HFFc6 (cell line): ENCODE measurements at places on chromosomes 6 and 20.

DNA sequence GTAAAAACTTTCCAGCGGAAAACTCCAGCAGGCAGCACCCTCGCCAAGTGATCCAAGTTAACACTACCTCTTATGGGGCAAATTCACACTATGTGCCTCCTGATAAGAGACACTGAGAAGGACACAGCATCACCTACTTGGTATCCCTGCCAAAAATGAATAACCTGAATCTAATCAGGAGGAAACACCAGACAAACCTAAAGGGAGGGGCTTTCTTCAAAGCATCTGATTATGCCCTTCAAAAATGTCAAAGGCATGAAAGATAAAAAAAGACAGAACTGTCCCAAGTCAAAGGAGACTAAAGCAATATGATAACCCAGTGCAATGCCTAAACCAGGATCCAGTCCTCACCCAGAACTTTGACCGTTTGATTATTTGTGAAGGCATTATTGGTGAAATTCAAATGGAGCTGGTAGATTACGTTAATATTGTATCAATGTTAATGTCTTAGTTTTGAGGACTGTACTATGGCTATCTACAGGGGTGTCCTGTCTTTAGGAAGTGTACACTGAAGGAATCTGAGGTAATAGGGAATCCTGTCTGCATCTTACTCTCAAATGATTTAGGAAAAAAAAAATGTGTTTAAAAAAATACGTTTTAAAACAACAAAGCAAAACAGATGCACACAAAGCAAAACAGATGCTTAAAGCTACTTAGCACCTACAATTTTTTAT is 8.3 kb downstream of the TBC1D7 start:
- DNase-seq, result no peak

DNA sequence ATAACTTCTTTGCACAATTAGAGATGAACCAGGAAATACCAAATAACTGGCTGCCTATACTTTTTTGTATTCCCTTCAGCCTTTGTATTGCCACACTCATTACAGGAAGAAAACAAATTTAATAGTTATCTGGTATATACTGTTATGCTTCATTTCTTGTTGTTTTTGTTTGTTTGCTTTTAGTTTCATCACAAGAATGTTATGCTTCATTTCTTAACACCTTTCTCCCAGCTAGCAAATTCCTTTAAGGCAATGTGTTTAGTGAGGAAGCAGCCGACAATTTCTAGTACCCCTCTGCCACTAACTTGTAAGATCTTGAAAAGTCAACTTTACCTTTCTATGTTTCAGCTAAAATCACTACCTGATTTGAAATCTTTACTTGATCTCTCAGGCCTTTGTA is 1.4 kb downstream of the NCOA6 start:
- DNase-seq, result no peak

DNA sequence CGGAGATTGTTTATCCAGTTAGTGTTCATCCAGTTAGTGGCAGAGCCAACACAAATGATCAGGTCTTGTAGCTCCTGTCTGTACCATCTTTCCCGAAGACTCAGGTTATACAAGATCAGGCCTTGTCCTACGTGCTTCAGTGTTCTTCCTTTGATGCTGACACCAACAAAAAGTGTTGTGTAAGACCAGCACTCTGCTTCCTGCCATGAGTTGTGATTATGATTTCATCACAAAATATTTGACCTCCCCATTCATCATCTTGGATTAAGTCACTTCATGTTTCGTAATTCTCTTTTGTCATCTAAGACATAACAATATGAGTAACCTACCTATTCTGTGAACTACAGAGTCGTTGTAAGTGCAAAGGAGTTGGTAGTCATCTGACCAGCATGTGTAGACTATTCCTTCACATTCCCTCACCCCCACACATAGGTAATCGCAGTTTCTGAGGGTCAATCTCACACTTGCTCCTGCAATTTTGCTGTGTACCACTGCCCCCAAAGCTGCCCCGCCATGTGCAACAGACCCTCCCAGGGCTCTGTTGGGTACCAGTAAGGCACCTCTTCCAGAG is 135.6 kb upstream of the SLC22A23 start:
- peak; percentile 87 for DNase-seq

DNA sequence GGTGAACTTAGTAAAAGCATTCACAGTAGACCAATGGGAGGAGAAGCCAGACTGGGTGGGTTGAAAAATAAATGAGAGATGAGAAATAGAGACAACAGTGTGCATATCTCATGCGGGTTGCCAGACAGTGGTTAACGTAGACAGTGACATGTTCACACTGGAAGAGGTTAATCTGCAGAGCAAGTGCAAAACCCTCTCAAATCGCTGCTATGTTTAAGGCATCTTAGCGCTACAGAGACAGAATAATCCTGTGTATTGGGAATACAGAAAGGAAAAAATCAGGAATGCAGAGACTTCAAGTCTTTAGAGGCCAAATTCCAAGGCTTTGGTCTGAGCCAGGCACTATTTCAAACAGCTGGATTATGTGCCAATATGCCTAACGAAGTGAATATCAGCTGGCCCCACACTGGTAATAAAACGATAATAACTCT is 107.1 kb downstream of the TSHZ2 start:
- no peak for DNase-seq

DNA sequence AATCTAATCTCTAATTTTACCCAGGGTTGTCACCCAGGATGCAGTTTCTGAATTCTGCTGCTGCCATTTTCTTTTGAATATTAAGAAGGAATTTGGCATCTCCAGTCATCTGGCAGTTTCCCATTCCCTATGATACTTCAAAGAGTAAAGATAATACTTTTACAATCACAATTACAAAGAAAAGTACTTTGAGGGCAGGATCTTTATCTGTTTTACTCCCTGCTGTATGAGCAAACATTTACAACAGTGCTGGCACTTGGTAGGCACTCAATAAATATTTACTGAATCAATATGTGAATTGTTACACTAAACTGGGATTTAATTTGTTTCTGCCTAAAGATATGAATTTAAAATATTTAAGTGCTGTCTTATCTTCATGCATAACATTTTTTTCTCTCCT is 224.9 kb downstream of the EPHA7 start:
- DNase-seq, result no peak

DNA sequence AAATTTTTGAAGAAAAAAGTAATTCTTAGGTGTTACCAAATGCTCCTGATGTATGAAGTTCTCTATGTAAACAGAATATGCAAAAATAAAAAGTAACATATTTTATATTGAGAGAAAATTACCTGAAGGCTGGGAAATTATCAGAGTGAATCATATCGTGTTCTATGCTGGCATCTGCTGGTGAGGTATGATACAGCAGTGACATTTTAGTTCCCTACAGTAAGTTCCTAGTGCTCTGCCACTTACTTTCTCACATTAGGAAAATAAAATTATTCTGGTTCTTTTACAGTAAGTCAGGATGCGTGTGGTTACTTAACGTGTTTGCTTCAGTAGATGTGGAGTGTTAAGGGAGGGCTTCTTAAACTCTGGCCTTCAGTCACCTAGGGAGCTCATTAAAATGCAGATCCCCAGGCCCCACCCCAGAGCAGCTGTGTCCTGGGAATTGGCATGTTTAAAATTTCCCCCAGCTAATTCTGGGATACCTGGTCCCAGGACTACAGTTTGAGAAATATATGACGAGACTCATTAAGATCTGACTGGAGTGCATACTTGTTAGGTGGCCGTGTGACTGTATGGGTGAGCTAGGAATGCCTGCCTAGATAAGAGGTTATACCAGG is 3.2 kb downstream of the ACTR5 start:
- DNase-seq, result no peak

DNA sequence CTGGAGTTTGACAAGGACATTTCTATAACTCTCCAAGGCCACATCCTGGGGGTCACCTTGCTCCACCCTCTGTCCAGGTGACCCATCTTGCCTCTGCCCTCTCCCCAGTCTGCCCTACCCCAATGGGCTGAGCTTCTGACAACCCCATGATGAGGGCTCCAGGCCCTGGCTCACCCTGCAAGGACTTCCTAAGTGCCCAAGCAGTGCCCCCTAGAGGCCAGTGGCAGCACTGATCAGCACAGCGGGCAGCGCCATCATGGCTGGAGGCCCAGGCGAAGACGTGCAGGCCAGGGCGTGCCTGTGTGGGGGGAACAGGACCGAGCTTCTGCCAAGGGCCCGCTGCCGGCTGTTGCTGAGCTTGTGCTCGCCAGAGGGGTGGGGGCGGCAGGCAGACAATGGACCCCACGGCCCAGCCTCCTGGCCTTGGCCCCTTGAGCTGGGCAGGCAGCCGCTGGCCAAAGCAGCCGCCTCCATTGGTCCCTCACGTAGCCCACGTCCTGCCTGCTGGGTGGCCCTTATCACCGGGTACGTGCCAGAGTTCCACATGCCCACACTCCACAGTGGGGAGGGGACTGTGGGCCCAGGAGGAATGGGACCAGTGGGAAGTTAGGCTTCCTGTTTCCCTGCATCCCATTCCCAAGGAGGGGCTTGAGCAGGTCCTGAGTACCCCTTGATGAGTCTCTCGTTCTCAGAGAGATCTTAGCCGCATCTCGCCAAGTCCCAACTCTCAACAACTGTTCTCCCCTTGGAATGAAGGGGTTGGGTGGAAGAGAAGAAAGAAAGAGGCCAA is 64.3 kb downstream of the MRPL14 start:
- no peak for DNase-seq

DNA sequence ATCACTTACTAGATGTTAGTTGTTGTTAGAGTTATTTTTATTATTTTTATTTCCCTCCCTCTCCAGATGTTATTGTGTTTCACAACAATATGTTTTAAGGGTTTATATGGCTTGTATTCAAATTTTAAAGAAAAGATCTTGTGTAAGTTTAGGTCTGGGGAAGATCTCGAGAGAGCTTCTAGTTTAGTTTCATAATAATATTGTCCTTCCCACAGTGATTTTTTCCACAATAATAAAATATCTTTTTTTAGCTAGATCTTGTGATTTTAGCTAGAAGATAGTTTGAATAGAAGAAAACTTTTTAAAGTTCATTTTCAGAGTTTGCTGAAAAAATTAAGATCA is 55.0 kb downstream of the ADGRG6 start:
- DNase-seq, result no peak

DNA sequence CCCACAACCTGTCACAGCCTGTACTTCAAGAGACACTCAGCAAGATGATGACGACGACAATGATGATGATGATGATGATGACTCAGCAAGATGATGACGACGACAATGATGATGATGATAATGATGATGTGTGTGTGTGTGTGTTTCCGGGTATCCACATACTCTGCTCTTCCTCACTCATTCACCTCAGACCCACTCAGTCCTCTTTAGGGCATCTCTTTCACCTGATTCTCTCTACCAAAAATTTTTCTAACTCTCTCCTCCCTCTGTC is 1.2 kb upstream of the EIF6 start:
- DNase-seq, result no peak

GRCh38 chr6:79750806-79751205 is 119.7 kb downstream of the SH3BGRL2 start:
- no peak for DNase-seq

- DNase-seq, result no peak
Measured at GRCh38 chr20:59790346-59790745, 143.1 kb downstream of the SYCP2 start.

DNA sequence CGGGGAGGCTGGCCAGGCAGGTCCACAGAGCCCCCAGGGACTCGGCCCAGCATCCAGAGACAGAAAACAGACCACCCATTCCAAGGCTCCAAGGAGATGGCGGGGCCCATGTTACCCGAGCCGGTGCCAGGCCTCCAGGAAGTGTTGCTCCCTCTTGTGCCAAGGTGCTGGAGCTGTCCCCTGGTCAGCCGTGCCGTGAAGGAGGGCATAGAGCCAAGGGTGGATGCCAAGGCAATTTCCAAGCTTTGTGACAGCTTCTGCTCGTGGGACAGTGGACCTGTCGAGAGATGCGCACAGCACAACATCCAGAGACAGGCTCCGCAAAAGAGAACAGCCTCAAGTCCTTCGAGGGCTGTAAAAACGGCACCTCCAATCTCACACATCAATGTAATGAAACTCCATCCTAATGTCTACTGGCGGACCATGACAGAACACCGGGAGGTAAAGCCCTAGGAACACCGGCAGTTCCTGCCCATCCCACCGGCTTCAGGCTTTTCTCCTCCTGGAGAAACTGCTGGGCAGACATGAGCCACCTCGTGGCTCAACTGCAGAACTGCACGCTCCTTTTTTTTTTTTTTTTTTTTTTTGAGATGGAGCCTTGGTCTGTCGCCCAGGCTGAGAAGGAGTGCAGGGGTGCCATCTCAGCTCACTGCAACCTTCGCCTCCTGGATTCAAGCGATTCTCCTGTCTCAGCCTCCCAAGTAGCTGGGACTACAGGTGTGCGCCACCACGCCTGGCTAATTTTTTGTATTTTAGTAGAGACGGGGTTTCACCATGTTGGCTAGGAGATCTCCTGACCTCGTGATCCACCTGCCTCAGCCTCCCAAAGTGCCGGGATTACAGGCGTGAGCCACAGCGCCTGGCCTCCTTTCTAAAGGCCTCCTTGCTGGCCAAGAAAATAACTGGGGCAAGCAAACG is 30.9 kb upstream of the AVP start:
- DNase-seq, result peak; percentile 35

DNA sequence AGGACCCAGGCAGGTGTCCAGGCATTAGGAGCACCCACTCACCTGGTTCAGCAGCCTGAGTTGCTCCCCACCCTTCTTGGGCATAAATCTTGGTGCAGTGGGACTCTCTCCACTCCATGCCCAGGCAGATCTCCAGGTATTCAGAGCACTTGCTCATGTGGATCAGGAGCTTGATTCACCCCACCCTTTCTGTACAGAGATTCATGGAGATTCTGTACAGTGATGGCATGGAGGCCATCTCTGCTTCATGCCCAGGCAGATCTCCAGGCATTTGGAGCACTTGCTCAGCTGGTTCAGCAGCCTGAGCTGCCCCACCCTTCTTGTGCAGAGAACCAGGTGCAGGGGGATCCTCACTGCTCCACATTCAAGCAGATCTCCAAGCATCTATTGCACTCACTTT is 44.1 kb downstream of the BEND6 start:
- DNase-seq, result no peak
